ENCODE measurements at places on chromosomes 13 and 19. TPM values are rescaled to one million over a fixed set of nuclear protein-coding genes. Genes with fewer than 3 reads are reported as not detected.
A peak's percentile ranks its signal among the peaks of the same experiment; 100 is the strongest.

DNA sequence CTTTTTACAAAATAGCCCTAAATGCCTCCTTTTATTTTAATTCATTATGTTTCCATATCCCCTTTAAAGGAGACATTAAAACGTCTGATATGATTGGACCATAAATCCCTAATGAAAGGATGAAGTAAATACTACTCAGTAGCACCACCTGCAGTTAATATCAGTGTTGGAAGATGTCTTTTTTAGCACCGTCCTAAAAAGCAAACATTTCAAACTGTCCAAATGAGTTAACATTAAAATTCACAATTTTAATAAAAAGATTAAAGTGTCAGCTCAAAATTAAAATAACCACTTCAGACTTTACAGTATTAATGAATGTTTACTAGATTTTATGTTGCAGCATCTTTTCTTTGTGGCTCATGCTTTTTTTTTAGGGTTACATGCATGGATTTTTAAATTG, 12.3 kb downstream of the ZNF507 start:
- DNase-seq = no peak
- peaks cover 7% of the 10 kb centered on the region for H3K36me3 ChIP-seq
- H3K4me3 ChIP-seq = no peak overlapping the region
- H3K4me1 ChIP-seq = no peaks in the 10 kb centered on the region

DNA sequence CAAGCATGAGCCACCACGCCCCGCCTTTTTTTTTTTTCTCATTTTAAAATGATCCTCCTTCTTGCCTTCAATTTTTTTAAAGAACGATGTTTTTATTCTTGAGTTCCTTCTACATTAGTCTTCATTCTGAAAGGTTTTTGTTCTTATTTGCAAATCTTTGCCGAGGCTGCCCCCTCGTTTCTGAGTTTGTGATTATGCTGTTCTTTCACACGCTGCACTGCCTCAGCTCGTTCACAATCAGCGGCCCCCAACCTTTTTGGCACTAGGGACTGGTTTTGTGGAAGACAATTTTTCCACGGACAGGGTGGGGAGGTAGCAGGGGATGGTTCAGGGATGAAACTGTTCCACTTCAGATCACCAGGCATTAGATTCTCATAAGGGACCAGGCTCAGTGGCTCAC, 26.6 kb downstream of the ZNF787 start:
- H3K4me3 ChIP-seq = no peak overlapping the region
- no peaks in the 10 kb centered on the region for H3K36me3 ChIP-seq
- H3K27me3 ChIP-seq = no peaks in the 10 kb centered on the region
- H3K4me1 ChIP-seq = no peaks in the 10 kb centered on the region
- DNase-seq = no peak
- H3K27ac ChIP-seq = no peak overlapping the region

DNA sequence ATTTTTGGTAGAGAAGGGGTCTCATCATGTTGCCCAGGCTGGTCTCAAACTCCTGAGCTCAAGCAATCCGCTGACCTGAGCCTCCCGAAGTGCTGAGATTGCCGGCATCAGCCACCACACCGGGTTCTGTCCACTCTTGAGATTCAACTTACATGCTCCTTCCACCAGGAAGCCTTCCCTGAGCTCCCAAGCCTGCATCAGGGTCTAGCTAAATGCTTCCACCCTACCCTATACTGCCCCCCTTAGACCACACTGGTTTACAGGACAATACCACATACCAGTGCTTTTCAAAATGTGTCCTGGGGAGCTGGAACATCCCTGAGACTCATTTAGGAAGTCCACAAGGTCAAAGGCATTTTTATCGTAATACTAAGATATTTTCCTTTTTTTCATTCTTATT, 15.1 kb upstream of the CACNG8 start:
- H3K27ac ChIP-seq = no peak overlapping the region
- no peak for DNase-seq
- peaks cover 3% of the 10 kb centered on the region for H3K27me3 ChIP-seq
- no peaks in the 10 kb centered on the region for H3K36me3 ChIP-seq
- H3K4me1 ChIP-seq = no peaks in the 10 kb centered on the region

DNA sequence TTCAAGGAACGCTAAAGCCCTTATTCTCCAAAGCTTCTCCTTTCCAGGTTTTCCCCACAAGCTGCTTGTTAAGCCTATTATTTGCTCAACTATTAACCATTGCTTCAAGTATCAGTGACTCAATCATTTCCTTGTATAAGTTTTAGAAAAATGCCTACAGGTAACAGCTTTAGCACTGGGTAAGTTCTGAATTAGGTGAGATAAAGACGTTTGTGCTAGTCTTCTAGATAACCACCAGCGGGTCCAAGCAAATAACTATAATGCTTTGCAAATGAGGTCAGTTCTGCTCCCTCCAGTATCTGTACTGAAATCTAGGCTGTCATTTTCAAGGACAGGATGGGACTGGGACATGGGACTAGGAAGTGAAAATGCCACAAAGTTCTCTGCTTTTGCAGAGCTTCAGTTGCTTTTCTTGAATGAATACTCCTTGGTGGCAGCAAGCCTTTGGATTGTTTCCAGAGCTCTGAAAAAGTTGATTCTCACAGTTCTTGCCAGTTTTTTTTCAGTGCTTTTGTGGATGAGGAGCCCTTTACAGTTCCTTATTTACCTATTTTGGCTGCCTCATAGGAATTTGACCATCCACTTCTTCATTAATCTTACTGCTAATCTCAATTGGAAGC, 1487.7 kb downstream of the EFNB2 start:
- DNase-seq = no peak
- H3K27me3 ChIP-seq = no peaks in the 10 kb centered on the region
- no peaks in the 10 kb centered on the region for H3K4me1 ChIP-seq
- H3K36me3 ChIP-seq = no peaks in the 10 kb centered on the region
- H3K27ac ChIP-seq = no peak overlapping the region

GRCh38 chr13:39682310-39682709, 26.8 kb downstream of the COG6 start:
- H3K4me1 ChIP-seq = no peaks in the 10 kb centered on the region
- no peak overlapping the region for H3K27ac ChIP-seq
- H3K36me3 ChIP-seq = peaks cover 4% of the 10 kb centered on the region
- no peak for DNase-seq
- H3K27me3 ChIP-seq = no peaks in the 10 kb centered on the region

GRCh38 chr19:17314007-17314593, 4.7 kb downstream of the DDA1 start:
- H3K36me3 ChIP-seq = no peaks in the 10 kb centered on the region
- DNase-seq = no peak
- H3K27me3 ChIP-seq = no peaks in the 10 kb centered on the region
- H3K27ac ChIP-seq = no peak overlapping the region
- H3K4me1 ChIP-seq = peaks cover 5% of the 10 kb centered on the region

DNA sequence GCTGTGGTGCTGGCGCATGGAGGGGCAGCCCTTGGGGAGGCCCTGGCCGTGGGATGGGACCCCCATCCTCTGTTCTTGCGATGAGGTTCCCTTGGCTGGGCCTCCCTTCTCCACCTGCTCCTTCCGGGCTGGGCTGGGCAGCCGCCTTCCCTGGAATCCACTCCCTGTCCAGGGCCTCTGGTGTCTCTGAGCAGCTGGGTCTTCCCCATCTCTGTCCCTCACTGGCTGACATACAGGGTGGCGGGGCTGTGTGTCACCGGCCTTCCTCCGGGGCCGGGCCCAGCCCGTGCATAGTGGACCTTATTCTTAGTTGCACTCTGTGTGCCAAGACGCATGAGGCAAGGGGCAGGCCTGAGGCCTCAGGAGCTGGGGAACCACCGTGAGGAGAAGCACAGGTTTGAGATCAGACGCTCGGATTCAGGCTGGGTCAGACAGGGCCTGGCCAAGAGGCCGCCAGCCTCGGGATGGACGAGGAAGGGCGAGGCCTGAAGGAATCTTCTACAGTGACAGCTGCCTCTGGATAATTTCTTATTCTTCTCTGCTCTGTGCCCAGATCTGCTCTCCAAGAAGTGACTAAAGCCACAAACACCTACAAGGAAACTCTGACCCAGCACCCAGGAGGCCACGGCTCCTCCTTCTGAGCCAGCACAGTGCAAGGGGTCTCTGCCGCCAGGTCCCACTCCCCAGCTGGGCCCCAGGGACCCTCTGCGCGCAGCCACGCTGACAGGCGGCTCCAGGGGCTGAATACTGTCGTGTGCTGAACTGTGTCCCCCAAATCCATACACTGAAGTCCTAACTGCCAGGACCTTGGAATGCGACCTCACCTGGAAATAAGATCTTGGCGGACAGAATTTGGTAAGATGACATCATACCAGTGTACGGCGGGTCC, 11.0 kb downstream of the SGTA start:
- no peak for DNase-seq
- H3K4me1 ChIP-seq = no peaks in the 10 kb centered on the region
- H3K27me3 ChIP-seq = no peaks in the 10 kb centered on the region
- H3K4me3 ChIP-seq = no peak overlapping the region
- H3K36me3 ChIP-seq = no peaks in the 10 kb centered on the region
- H3K27ac ChIP-seq = peak overlapping the region; percentile 59

- H3K27ac ChIP-seq = no peak overlapping the region
- H3K4me1 ChIP-seq = peaks cover 2% of the 10 kb centered on the region
- no peaks in the 10 kb centered on the region for H3K27me3 ChIP-seq
- no peak for DNase-seq
- H3K4me3 ChIP-seq = no peak overlapping the region
- no peaks in the 10 kb centered on the region for H3K36me3 ChIP-seq
Measured at GRCh38 chr13:28318496-28318895, 176.4 kb downstream of the FLT1 start.

GRCh38 chr13:107035778-107036177, 467.8 kb upstream of the ARGLU1 start:
- H3K4me1 ChIP-seq = no peaks in the 10 kb centered on the region
- H3K27ac ChIP-seq = no peak overlapping the region
- no peak for DNase-seq
- H3K4me3 ChIP-seq = no peak overlapping the region
- H3K27me3 ChIP-seq = no peaks in the 10 kb centered on the region

DNA sequence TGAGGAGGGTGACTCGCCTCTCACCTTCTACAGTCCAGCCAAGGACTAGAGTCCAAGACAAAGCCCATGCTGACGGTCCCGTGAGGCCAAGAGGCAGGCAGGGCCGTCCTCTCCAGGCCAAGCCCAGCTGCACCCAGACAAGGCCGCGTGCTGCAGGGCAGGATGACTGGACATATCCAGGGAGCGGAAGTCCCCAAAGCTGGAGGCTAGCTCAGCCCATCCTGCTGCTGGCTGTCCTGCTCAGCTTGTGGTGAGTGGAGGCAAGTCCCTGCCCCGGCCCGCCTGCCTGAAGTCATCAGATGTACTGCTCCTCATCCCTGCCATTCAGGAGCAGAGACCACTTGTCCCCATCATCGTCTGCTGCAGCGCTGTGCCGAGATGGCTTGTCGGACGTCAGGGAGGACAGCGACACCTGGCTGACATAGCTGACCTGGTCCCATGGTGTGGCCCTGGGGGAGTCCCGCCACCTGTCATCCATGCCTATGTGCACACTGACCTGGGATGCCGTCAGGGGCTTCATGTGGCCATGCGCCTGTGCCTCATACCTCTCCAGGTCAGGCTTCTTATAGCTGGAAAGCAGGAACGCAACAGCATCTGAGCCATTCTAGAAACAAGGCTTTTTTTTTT, 72.8 kb downstream of the CCDC70 start:
- no peak overlapping the region for H3K27ac ChIP-seq
- no peaks in the 10 kb centered on the region for H3K27me3 ChIP-seq
- no peaks in the 10 kb centered on the region for H3K4me1 ChIP-seq
- no peak for DNase-seq
- H3K36me3 ChIP-seq = no peaks in the 10 kb centered on the region

- no peaks in the 10 kb centered on the region for H3K36me3 ChIP-seq
- DNase-seq = no peak
- no peak overlapping the region for H3K27ac ChIP-seq
- no peaks in the 10 kb centered on the region for H3K4me1 ChIP-seq
- no peaks in the 10 kb centered on the region for H3K27me3 ChIP-seq
Measured at GRCh38 chr13:94318418-94318817, 161.1 kb downstream of the DCT start.

DNA sequence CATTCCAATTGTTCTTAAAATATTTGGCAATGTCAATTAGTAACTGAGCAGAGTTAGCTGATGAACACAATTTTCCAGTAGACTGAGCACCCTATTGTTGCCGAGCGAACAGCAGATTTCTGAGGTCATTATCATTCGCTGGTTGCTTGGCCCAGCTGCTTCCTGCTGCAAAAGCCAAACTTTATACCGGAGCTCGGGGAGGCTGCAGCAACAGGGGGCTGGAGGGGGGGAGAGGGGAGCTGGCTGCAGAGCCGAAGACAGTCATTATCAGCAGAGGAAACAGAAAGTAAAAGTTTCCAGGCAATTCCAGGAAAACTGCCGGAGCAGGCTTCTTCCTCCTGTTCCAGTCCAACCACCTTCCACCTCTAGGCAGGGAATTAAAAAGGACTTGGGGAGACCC, 77.9 kb downstream of the ZNF536 start:
- no peaks in the 10 kb centered on the region for H3K36me3 ChIP-seq
- no peaks in the 10 kb centered on the region for H3K27me3 ChIP-seq
- no peaks in the 10 kb centered on the region for H3K4me1 ChIP-seq
- no peak overlapping the region for H3K27ac ChIP-seq

DNA sequence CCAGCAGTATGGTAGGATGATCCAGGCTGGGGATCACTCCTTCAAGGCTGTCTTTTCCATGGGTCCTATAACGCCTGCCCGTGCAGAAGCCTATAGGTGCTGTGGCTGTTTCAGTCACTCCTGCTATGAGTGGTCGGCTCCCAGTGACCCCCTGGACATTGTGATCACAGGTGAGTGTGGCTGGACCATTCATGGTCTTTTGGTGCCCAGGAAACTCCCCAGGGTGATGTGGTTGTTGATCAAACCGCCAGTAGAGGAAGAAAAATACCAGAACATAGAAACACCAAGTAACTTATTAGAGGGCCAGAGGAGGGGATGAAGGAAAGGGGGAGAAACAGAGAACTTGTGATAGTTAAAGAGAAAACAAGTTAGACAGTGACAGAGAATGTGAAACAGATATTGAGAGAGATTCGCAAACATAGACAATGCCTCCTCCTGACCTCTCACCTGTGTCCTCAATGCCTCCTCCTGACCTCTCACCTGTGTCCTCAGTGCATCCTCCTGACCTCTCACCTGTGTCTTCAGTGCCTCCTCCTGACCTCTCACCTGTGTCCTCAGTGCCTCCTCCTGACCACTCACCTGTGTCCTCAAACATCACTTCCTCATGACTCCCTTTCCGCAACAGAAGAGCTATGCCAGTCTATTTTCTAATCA, 19.4 kb downstream of the LAIR2 start:
- no peak overlapping the region for H3K27ac ChIP-seq
- no peaks in the 10 kb centered on the region for H3K4me1 ChIP-seq
- no peak for DNase-seq
- H3K36me3 ChIP-seq = no peaks in the 10 kb centered on the region
- H3K4me3 ChIP-seq = no peak overlapping the region

- no peak for DNase-seq
- no peaks in the 10 kb centered on the region for H3K27me3 ChIP-seq
- no peaks in the 10 kb centered on the region for H3K4me1 ChIP-seq
- no peaks in the 10 kb centered on the region for H3K36me3 ChIP-seq
- no peak overlapping the region for H3K27ac ChIP-seq
Measured at GRCh38 chr19:34041925-34042521, 130.3 kb upstream of the LSM14A start.

GRCh38 chr13:108947551-108948030, 318.2 kb downstream of the MYO16 start:
- H3K4me3 ChIP-seq = no peak overlapping the region
- H3K27me3 ChIP-seq = no peaks in the 10 kb centered on the region
- H3K27ac ChIP-seq = peak overlapping the region; percentile 79
- no peak for DNase-seq
- no peaks in the 10 kb centered on the region for H3K36me3 ChIP-seq
- H3K4me1 ChIP-seq = no peaks in the 10 kb centered on the region

The PRR19 gene
- 0.33 TPM for total RNA-seq

The ITGBL1 gene
- 62.5 TPM for total RNA-seq

The PSG11 gene
- not detected for total RNA-seq

The GGACT gene
- total RNA-seq = 4.8 TPM

The YIF1B gene
- total RNA-seq = 28.8 TPM

The PALM gene
- total RNA-seq = 35.1 TPM

The GAS6 gene
- 85.9 TPM for total RNA-seq

The KLK8 gene
- 46.2 TPM for total RNA-seq
